ENCODE measurements at places on chromosomes 6 and 20.

DNA sequence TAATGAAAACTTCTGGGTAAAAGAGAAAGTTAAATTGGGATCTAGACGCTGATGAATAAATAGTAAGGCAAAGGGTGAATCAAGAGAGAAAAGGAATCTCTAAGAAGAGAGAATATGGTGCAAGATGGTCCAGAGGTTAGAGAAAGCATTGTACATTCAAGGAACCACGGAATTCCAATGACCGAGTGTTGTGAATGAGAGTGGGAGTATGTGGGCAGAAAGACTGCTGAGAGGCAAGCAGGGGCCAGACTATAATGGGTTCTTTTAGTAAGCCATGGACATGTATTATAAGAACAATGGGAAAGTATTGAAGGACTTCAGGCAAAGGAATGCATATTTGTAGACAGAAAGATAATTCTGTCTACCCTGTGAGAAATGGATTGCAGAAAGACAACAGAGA is 45.2 kb downstream of the SPTLC3 start:
- DNase-seq = no peak

DNA sequence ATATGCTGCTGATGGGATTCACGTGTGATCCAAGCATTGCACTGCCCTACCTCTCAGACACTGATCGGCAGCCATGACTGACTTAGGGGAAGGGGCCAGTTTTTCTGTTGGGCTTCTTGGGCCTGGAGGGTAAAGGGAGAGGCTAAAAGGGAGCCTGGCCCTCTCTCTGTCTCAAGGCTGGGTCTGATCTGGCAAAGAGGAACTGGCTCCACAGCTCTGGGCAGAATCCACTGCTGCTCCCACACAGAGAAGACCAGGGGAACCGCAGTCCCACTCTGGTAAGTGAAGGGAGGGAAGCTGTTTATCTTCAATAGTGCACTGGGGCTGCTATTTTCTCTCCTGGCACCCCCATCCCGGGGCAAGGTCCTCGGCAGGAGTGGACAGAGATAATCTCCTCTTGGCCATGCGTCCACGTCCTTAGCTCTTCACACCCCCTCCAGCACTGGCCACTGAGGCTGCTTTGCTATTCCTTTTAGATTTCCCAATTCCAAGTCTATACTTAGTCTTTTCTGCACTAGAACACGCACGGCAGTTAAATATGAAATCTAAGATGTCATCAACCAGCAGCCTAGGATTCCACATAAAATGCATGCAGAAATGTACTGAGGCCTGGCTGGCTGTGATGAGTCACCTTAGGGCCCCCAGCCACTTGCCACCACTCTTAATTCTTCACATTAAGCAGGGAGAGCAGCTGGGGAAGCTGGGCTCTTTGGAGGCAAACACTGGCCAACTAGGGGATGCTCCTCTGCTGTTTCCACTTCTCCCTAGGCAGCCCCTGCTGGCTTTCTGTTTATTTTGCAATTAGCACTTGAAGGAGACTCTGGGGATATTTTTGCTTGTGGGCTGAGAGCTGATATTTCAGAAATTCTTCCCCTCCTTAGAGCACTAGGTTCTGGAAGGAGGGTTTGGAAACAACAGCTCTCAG is 87.8 kb upstream of the ARMC2 start:
- no peak for DNase-seq

DNA sequence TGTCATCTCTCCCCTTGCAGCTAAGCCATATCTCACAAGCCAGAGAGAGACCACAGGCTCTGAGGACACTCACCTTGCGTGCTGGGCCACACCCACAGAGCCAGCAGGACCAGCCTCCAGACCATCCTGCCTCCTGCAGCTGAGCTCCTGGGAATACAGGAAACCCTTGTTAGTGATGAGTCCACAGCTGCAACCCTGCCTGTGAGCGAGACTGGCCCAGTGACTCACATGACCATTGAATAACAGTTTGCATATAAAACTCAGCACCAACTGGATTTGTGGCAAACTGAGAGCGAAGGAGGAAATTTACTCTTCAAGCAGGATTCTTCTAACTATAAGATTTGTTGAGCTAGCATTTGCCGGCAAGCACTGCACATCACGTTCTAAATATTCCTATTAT is 3.0 kb downstream of the THBS2 start:
- no peak for DNase-seq

DNA sequence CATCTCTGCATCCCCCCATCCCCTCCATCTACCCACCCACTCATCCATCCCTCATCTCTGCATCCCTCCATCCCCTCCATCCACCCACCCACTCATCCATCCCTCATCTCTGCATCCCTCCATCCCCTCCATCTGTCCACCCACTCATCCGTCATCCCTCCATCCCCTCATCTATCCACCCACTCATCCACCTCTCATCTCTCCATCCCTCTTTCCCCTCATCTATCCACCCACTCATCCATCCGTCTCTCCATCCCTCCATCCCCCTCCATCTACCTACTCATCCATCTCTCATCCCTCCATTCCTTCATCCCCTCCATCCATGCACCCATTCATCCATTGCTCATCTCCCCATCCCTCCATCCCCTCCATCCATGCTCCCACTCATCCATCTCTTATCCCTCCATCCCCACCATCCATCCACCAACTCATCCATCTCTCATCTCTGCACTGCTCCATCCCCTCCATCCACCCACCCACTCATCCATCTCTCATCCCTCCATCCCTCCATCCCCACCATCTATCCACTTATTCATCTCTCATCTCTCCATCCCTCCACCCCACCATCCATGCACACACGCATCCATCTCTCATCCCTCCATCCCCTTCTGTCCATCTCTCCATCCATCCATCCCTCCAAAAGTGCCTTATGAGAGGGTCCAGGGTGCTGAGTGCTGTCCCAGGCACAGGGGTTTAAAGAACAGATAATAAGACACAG is 51.4 kb downstream of the WDR27 start:
- DNase-seq = no peak

- no peak for DNase-seq
Measured at GRCh38 chr6:51414361-51414760, 595.7 kb downstream of the TFAP2B start.

DNA sequence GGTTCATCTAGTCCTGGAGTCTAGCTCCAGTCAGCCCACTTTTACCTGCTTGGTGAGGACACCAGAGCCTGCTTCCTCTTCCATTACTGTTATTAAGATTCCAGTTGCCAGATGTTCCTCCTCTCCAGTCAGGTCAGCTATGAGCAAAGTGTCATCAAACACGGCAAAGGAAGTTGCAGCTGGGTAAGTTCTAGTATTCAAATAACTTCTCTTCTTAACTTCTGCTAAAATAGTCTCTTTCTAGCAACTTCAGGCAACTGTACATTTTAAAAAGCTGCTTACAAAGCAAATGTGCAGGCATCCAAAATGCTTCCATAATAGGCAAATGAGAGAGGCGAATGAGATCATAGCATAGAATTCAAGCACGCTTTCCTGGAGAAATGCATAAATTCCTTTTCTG is 18.4 kb upstream of the MRPS18A start:
- no peak for DNase-seq

- DNase-seq = no peak
Measured at GRCh38 chr6:91299544-91300491, 712.9 kb upstream of the MAP3K7 start.

GRCh38 chr20:41064377-41064776 is 35.8 kb downstream of the TOP1 start:
- DNase-seq = no peak

GRCh38 chr6:63713332-63713731 is 77.7 kb downstream of the PHF3 start:
- DNase-seq = no peak

DNA sequence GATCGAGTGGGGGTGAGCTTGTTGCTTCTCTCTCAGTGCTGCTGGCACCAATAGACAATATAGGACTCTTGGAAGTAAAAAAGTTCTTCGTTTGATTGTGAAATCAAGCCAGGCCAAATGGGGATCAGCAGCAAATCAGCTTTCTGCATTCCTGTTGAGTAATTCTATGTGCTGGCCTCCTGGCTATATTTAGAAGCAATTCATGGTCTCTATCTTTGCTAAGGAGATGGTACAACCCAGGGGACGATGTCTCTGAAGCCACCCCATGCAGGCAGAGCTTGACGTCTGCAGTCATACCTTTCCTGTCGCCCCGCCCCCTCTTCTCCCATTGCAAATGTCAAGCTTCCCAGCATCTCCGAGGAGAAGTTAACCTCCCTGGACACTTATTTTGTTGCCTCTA is 199.1 kb downstream of the SCP2D1 start:
- no peak for DNase-seq
